ENCODE measurements at places on chromosomes 16 and 17.

DNA sequence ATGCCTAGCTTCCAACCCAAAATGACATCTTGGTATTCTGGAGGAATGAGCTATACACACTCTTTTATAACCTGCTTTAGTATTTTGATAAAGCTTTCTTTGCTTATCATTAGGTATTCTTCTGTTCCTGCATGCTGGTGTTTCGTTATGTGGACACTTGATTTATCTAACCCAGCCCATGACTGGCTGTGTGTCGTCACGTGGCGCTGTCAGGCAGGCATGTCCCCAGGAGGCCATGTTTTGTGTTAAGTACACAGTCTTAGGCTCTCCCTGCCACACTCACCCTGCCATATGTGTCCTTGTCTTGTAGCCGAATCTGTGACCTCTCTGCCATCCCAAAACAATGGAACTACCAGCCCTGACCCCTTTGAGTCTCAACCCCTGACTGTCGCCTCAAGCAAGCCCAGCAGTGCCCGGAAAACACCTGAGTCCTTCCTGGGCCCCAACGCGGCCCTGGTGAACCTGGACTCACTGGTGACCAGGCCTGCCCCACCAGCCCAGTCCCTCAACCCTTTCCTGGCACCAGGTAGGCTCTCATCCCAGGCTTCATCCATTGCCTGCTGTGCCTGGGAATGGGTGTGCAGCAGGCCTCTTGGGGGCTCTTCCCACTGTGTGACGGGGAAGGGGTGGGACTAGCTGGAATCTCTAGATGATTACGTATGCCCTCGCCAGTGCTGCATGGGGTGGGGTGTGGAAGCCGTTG is 30.8 kb downstream of the B9D1 start:
- no peak for DNase-seq

DNA sequence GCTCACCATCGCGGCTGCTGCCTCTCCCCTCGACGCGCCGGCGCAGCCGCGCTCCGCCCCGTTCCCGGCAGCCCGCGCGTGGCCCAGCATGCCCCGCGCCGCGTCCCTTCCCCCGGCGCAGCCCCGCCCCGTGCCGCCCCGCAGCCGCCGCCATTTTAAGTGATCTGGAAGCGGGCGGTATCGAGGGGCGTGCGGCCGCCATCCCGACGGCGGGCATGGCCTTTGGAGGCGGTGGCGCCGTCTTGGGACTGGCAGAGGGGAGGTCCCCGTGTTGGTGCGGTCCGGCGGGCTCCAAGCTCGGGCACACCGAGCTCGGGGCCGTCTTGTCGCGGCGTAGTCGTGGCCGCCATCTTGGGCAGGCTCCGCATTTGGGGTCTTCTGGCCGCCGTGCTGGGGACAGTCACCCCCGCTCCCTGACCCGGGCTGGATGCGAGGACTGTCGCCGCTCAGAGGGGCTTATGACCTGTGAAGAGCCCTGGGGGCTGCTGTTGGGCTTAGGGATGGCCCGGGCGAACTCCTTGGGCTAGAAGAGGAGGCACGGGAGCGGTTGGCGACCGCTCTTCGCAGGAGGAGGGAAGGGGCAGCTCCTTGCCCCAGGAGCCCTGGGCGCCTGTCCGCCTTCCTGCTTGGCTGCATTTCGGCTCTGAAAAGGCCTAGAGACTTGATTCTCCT is at the start of gene ELOB:
Gene ELOB, minus strand, starts transcription at position 50 of the 672 bp plus-strand sequence. Its CDS starts 41 bp downstream, at position 9.
- DNase-seq, result peak; percentile 8

- no peak for DNase-seq
Measured at GRCh38 chr17:73231395-73231794, 30.3 kb downstream of the CPSF4L start.

DNA sequence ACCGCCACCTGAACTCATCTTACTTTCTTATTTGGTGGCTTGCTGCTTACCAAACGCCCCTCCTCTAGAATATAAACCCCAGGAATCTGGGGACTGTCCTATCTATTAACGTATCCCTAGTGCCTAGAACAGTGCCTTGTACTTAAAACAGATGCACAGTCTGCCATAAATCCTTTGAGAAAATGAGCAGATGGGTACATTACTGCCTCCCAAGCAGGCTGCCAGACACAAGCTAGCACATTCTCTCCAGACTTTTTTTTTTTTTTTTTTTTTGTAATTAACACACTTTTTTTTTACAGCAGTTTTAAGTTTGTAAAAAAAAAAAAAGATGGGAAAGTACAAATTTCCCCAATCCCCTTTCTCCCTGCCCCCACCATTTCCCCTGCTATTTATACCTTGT is 57.3 kb upstream of the RPL38 start:
- DNase-seq, result no peak

DNA sequence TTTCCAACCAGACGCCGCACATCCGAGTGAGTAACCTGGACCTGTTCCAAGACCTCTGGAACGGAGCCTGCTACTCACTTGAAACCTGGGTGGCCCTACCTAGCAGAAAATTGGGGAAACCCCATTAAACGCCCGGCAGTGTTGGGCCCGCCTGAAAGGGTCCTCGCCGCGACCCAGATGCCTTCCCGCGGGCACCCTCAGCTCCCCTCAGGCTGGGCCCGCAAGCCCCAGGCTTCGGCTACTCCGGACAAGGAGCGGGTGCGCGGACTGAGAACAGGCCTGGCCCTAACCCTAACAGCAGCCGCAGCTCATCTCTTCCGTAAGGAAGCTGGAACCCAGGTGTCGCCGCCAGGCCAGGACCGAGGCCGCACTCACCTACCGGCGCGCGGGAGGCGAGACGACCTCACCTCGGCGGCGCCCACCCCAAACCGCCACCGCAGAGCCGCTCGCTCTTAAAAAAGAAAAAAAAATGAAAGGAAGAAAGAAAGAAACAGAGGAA is 344 bp downstream of the PSME3IP1 start:
- DNase-seq, result no peak

DNA sequence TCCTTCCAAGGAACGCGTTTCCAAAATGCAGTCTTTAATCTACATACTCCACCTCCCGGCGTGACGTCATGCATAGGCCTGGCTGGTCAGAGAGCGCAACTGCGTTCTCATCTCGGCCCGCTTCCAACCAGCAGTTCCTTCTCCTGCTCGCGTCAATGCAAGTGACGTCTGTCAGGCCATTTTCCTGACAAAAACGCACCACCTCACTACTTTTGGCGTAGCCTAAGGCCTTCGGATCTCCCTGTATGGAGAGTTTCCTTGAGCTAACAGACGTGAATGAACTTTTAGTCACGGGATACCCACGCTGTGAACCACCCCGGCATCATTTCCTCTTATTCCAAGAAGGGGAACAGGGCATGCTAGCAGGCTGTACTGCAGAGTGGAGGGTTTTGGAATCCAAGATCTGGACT is 25.0 kb downstream of the TEX14 start:
- no peak for DNase-seq

- DNase-seq, result no peak
Measured at GRCh38 chr17:59892251-59892923, 356 bp downstream of the TUBD1 start.

DNA sequence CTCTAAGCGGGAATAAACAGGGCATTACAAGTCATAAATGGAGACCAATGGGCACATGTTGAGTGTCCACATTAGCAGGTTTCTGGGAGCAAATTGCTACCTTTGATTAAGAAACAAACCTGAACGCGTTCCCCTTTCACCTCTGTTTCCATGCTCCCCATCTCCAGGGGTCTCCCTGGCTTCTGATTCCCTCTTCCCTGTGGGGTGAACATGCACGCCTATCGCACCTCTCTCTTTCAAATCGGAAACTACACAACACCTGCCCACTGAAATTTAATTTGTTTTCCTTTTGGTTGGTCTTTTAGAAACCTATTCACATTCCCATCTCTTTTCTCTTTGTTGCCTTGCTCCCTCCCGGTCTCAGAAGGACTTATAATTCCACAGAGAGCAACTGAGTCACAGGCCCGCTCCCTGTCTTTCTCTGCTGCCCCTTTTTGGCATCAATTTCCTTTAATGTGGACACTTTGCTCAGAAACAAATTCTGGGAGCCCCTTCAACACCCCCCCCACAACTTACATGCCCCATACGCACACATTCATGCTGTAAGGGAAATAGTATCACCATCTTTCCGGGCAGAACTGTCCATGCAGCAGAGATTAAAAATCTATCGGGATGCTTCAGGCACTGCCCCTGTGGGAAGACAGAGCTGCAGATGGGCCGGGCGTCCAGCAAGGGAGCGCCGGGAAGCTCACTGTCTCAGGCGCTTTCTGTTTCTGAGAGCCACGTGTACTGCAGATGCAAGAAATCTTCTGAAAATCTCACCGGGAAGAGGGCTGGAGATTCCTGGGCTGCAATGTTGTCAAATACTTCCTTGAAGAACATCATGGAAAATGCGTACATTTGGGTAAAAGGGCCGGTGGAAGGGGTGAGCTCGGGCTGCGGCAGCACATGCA is 7.2 kb upstream of the FOXF1 start:
- no peak for DNase-seq

- DNase-seq, result no peak
Measured at GRCh38 chr16:80602894-80603293, 62.1 kb downstream of the DYNLRB2 start.

DNA sequence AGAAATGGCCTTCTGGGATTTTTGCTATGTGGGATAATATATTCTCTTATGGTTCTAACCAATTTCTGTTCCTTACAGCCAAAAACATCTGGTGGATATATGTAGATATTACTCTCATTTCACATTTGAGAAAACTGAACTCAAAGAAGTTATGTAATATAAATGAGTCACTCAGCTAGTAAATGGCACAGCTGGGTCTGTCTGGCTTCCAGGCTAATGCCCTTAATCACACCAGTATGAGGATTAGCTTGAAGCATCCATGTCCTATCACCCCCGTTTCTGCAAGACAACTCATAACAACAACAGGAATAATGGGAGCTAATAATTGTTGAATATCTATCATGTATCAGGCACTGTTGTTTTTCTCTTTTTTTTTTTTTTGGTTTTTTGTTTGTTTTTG is 34.4 kb upstream of the USP7 start:
- no peak for DNase-seq

- DNase-seq, result no peak
Measured at GRCh38 chr16:2180962-2181923, 15.2 kb downstream of the CASKIN1 start.

DNA sequence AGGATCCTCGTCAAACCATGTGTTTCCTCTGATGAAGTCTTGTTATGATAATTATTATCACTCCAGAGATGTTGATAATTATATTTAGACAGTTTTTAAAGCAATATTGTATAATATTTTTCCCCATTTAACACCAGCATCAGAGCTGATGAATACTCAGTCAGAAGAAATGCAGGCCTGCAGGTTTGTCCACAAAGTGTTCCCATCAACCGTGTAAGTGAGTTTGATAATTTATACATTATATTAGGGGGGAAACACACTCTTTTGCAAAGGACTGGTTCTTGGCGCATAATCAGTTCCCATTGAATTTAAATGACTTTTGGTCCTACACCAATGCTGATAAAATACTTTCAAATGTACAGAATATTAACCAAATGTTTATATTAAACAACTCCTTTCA is 454.8 kb downstream of the TOX3 start:
- no peak for DNase-seq

- DNase-seq, result no peak
Measured at GRCh38 chr17:33603789-33604188, 310.7 kb upstream of the ASIC2 start.

GRCh38 chr17:76700617-76701470 is 9.9 kb downstream of the MXRA7 start:
- DNase-seq, result no peak

- no peak for DNase-seq
Measured at GRCh38 chr16:68909099-68909733, 65.9 kb downstream of the TANGO6 start.

GRCh38 chr16:1101573-1102332 is 5.7 kb upstream of the C1QTNF8 start:
- no peak for DNase-seq

- no peak for DNase-seq
Measured at GRCh38 chr17:57440522-57441269, 184.4 kb downstream of the MSI2 start.

DNA sequence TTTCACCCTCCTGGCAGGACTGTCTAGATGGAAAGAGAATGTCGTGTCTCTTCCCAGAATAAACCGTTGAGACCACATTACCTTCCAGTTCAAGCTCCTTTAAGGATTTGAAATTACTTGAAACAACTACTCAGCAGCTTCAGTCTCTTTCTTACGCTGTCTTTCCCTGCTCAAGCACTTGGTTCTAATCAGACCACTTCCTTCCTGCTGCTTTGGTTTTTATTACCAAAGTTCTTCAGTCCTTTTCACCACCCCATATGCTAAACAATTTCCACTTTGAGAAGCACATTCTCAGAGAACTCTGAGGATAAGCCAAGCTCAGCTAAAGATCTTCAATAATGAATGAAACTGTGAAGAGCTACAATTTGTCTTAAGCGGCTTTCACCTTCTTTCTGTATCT is 105.4 kb downstream of the STX8 start:
- no peak for DNase-seq

DNA sequence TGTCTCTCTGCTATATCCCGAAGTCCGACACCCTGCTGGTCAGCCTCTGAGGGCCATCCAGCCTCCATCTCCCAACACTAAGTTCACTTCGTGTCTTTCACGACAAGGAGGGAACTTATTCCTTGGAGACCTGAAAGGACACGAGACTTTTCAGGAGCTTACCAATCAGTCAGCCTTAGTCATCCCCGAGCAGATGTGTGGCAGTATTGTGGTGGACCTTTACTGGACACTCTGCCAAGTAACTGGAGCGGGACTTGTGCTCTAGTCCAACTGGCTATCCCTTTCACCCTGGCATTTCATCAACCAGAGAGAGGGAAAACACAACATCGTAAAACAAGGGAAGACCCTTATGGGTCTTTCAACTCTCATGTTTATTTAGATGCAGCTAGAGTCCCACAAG is 87.1 kb downstream of the EMP2 start:
- no peak for DNase-seq

GRCh38 chr17:57195785-57196460 is 60.4 kb upstream of the MSI2 start:
- no peak for DNase-seq

DNA sequence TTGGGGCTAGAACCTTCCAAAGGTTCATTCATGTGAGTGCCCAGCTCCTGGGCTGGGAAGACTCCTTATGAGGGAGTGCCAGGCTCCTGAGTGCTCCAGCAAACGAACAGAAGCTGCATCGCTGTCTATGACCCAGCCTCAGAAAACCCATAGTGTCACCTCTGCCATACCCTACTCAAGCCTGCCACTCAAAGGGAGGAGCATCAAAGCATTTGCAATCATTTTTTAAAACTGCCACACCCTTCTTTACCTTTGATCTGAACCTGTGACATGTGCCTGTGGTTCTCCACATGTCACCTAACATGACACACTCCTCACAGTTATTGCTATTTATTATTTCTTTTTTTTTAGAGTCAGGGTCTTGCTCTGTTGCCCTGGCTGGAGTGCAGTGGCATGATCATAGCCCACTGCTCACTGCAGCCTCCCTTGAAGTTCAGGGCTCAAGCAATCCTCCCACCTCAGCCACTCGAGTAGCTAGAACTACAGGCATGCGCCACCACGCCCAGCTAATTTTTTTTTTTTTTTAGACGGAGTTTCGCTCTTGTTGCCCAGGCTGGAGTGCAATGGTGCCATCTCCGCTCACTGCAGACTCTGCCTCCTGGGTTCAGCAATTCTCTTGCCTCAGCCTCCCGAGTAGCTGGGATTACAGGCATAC is 7.3 kb upstream of the KDM8 start:
- no peak for DNase-seq
